ENCODE measurements at places on chromosomes 1 and 21.
A peak's percentile ranks its signal among the peaks of the same experiment; 100 is the strongest.

- DNase-seq: no peak
Measured at GRCh38 chr1:230288641-230289349, 137.3 kb downstream of the PGBD5 start.

DNA sequence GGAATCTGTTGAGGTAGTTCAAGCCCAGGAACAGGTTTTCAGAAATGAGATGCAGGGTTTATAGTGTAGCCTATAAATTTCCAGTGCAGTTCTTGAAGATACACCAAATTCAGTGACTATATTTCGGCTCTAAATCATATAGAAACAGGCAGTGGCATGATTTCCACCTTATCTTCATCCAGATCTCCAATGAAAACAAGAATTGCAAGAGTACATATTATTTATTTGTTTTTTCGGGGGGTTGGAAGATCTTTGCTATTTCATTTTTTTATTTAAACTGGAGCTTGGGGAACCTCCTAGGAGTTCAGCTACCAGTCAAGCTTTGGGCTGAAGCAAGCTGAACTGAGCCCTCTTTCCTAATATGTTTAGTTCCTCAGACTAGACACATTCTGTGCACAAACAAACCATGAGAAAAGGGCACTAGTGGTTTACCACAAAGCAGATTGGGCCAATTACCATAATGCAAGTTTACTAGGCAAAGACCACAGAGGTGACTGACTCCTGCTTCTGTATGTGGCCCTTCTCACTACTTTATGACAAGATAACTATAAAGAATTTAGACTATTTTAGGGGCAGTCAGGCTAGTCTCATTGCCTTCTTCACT is 68.5 kb downstream of the RGS2 start:
- no peak for DNase-seq

DNA sequence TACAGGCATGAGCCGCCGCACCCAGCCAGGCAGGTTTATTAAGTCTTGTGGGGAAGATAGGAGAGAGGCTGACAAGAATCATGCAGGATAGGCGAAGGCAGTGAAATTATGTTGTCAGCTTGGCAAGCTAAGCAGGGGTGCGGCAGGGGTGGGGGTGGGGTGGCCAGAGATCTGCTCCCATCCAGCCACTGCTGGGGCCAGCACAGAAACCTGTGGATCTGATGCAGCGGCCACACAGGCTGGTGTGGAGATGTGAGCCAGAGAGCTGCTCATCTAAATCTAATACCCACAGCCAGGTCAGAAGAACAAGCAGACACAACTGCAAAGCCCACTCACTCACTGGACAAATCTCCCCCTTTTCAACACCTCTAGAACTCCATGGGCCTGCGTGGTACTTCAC is 68.7 kb downstream of the KCTD3 start:
- DNase-seq: no peak

- DNase-seq: peak; percentile 66
Measured at GRCh38 chr21:36747815-36748383, 49.0 kb downstream of the SIM2 start.

- no peak for DNase-seq
Measured at GRCh38 chr1:230230273-230230672, 163.2 kb downstream of the GALNT2 start.

GRCh38 chr1:12075195-12076114 is 12.4 kb downstream of the TNFRSF8 start:
- DNase-seq: no peak

GRCh38 chr1:204296431-204296988 is 63.2 kb downstream of the PLEKHA6 start:
- no peak for DNase-seq

All from DMS53 (cell line).